GM20000 (cell line): ENCODE measurements at places on chromosomes 3 and 15.

DNA sequence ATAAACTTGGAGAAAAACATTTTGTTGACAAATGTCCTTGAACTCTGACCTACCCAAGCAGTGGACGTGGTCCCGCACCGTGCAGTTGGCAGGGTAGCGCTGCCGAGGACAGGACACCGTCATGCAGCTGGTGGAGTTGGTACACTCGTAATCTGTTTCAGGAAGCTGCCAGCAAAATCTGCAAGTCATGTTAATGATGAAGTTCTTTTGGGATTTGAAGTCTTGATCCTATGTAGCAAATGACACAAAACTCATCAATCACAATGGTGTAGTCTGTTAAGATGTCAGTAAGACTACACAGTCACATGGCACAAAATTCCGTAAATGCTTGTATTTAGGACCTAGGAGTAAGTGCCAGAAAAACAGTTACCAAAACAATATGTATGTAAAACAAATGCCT lies 5.5 kb downstream of the TM2D3 start:
- no peak for DNase-seq

DNA sequence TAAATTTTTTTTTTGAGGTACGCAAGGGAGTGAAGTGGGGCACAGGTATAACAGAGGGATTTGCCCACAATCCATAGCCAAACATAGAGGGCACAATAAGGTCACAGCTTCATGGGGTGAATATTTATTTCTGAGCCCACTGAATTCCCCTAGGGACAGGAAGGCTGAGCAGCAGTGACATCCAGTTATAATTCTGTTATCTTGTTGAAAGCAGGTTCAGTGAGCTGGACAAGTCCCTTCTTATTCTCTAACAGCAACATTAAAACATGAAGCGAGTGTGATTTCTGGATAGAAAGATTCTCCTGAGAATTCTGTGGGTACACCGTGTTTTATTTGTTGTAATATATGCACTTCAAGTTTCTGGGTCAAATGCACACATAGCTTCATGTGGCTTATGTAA lies 538.2 kb downstream of the NAALADL2 start:
- no peak for DNase-seq

- no peak for DNase-seq
Measured at GRCh38 chr3:25663347-25663868, 1.3 kb downstream of the TOP2B start.

DNA sequence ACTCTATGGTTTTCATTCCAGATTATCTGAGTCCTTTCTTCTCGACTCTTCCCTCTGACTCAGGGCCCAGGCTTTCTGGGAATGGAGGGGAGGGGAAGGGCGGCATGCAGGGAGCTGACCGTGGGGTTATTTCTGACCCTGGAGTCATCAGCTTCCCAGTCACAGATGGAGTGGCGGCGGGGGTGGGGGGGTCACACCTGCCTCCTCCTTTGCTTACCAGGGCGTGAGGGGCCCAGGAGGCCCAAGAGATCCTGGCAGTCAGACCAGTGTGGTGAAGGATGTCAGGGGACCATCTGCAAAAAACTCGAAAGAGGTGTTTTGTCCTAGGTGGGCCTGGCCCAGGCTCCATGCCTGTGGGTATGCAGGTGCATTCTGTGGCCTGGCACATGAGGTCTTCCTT lies 996 bp upstream of the XIRP1 start:
- DNase-seq, result no peak
